Neural progenitor cell (in vitro differentiated cells): ENCODE measurements at places on chromosomes 16 and 17.

GRCh38 chr17:9036336-9036735, 15.0 kb downstream of the NTN1 start:
- no peak for DNase-seq

DNA sequence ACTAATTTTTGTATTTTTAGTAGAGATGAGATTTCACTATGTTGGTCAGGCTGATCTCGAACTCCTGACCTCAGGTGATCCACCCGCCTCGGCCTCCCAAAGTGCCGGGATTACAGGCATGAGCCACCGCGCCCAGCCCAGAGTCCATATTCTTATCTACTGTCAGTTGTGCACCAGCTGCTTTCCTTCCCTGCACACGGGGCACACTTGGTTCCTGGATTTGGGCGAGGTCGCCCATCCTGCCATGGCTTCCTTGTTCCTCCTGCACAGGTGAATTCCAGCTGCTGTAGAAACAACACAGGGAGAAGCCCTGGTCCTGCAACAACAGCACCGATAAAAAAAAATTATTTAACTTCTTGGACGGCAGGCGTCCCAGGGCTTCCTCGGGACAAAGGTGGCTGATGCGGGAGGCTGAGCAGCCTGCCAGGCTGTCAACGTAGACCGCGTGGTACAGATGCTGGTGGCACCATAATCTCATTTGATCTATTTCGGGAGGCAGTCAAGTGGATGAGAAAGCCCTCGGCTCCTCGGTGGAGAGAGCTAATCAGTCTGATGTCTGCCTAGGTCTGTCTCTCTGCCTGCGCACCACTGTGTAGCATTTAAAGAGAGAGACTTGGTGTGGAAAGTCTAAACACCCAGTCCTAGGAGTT, 19.1 kb downstream of the RGS9 start:
- DNase-seq, result no peak

- DNase-seq, result no peak
Measured at GRCh38 chr16:90084215-90084950, 7.3 kb upstream of the PRDM7 start.

GRCh38 chr16:69566240-69566980, 644 bp downstream of the NFAT5 start:
- peak; percentile 82 for DNase-seq

- peak; percentile 90 for DNase-seq
Measured at GRCh38 chr17:5031365-5032082, 3.7 kb downstream of the SLC52A1 start.

- DNase-seq, result no peak
Measured at GRCh38 chr16:85389679-85390470, 223.2 kb upstream of the GSE1 start.

DNA sequence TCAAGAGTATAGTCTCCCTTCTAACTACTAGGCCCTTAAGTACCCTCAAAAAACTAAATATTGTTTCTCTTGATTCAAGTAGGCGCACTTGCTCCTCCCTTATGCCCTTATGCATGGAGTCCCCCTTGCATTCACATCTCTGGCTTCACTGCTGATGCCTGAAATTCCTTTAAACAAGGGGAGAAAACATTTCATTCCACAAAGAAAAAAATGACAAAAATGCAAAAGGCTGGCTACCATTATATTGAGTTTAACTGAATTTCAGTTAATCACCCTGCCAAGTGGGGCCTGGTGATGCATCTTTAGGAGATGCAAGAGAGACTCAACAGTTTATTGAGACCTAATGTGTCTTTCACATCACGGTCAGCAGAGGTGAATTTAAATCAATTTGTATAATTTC, 35.6 kb downstream of the CRLF3 start:
- DNase-seq, result no peak

DNA sequence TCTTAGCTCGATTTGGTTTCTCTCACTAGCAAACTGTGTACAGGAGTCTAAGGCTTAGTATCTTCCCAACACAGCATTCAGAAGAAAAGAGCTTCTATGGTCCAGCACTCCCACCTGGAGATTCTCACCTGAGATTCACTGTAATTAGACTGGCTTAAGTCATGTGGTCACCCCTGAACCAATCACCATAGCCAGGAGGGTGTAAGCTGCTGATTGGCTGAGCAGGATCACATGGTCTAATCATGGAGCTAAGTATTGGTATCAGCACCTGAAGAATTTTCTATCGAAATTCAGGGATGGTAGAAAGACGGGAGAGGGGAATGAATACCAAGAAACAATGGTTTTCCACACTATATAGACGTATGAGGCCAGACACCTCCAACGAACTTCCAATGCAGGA, 359.8 kb upstream of the ERCC4 start:
- DNase-seq, result no peak
